ENCODE measurements at places on chromosomes 6 and 20.

- DNase-seq, result no peak
Observed at GRCh38 chr6:44742828-44743372, 355.4 kb downstream of the CDC5L start.

GRCh38 chr6:147195510-147195909 lies 8.7 kb upstream of the STXBP5 start:
- no peak for DNase-seq

- no peak for DNase-seq
Observed at GRCh38 chr20:56875052-56875659, 246.1 kb downstream of the TFAP2C start.

DNA sequence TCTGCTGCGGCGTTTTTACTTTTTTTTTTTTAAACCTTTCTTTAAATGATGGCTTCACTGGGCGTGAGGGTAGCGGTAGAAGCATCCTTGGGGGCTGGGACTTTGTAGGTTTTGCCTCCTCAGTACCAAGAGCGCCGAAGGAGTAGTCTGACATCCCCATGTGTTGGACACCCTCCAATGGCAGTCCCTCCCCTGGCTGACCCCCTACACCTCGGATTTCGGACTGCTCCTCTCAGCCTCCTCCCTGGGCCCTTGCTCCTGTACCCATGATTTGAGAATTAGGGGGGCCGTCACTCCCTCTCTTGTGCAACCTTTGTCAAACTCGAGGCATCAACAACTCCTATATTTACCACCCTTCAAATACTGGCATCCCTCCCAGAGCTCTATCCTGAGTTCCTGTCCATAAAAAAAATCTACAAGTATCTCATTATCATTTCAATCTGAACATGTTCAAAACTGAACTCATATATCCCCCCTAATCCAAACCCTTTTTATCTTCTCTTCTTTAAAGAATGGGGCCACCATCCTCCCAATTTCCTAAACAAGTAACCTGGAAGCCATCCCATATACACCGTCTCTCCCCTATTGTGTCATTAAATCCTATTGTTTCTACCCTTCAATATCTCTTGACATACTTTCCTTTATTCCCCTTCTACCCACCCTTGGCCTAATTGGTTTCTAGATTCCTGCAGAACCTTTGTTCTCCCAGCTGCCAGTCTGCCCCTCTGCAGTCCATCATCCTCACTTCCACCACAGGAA lies 1.2 kb upstream of the ARFGEF3 start:
- no peak for DNase-seq

- DNase-seq, result no peak
Observed at GRCh38 chr6:99334526-99335127, 14.8 kb downstream of the FAXC start.

DNA sequence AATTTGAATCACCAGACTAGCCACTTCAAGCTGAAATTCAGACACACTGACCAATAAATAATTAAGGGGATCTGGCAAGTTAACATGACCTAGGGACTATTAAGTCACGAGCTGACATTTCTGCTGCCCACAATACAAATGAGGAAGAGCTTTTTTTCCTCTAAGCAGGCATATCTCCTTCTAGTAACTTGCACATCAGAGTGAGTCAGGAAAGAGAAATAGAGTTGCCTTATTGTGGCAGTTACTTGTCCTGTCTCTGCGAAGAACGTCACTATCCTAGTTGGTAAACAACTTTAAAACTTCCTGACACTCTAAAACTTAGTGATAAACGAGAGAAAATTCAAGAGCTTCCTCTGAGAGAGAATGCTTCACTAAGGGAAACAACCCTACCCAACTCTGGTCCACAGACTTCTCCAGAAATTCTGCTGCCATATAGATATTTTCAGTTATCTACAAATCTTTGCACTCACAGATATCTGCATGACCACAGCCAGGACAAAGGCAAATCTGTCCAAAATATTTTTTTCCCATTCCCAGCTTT lies 4.2 kb downstream of the PLA2G7 start:
- no peak for DNase-seq

- no peak for DNase-seq
Observed at GRCh38 chr6:149328083-149328482, 10.6 kb downstream of the TAB2 start.

- no peak for DNase-seq
Observed at GRCh38 chr6:105890521-105891244, 195.5 kb upstream of the PRDM1 start.

- no peak for DNase-seq
Observed at GRCh38 chr6:34098045-34098936, 47.6 kb downstream of the GRM4 start.

- DNase-seq, result no peak
Observed at GRCh38 chr20:32141465-32141980, 32.0 kb downstream of the TM9SF4 start.

GRCh38 chr20:58130581-58130980 lies 97.9 kb downstream of the ANKRD60 start:
- DNase-seq, result no peak

- DNase-seq, result no peak
Observed at GRCh38 chr6:168650671-168651111, 209.7 kb downstream of the SMOC2 start.

DNA sequence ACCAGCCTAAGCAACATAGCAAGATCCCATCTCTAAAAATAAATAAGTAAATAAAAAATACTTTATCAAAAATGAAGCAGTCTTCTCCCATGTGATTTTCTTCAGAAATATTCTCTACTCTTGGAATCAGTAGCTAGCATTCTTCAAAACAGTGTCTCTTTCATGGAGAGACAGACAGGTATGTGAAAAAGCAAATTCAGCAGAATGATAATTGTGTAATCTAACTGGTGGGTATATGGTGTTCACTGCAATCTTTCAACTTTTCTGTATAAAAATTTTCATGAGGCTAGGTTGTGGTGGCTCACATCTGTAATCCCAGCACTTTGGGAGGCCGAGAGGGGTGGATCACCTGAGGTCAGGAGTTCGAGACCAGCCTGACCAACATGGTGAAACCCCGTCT lies 7.9 kb downstream of the MRS2 start:
- no peak for DNase-seq

- DNase-seq, result no peak
Observed at GRCh38 chr20:8663424-8663823, 405.5 kb upstream of the PLCB4 start.

GRCh38 chr6:53795340-53795701 lies 516 bp downstream of the LRRC1 start:
- DNase-seq, result no peak

DNA sequence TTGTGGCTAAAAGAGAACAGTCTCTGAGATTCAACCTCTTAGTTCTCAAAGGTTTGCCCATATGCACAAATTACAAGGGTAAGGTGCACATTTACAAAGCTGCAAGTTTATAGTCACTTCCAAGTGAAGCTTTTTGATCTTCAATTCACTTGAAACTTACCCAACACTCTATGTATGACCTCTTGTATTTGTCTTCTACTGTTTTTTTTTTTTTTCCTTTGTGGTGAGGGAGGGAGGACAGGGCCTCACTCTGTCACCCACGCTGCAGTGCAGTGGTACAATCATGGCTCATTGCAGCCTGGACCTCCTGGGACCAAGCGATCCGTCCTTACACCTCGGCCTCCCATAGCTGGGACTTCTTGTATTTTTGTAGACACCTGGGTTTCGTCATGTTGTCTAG lies 4.5 kb upstream of the FOXO3 start:
- DNase-seq, result no peak

DNA sequence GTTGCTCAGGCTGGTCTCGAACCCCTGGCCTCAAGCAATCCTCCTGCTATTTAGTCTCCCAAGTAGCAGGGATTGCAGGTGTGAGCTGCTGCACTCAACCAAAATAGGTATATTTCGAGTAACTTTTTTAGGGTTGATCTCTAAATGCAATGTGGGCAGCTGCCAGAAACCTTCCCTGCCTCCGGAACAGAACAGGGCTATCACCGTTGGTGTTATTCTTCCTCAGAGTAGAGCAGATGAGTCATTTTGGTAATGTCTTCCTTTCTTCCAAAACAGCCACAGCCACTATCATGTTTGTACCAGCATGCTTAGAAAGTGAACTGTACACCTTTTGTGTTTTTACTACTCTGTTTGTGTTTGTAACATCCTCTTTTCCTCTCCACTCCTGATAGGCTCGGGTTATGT lies 44.1 kb downstream of the SNX9 start:
- no peak for DNase-seq

DNA sequence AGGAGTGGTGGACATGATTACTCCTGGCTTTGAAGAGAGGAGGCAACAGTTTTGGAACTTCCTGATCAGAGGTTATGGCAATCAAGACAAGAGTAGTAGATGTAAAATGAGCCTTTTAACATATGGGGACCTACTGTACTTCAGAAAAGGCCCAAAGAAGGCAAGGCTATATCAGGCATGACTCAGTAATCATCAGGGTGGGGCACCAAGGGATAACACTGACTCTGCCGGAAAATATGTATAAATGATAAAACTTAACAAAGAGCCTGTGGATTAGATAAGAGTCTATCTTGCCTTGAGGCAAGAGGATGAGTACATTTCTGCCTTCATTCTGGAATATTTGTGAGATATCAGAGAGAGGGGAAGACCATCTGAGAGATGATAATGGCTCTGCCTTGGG lies 1389.9 kb upstream of the MAP3K7 start:
- no peak for DNase-seq

- no peak for DNase-seq
Observed at GRCh38 chr6:1667012-1667804, 57.5 kb downstream of the FOXC1 start.

GRCh38 chr6:158142789-158143188 lies 25.3 kb downstream of the SERAC1 start:
- DNase-seq, result no peak

DNA sequence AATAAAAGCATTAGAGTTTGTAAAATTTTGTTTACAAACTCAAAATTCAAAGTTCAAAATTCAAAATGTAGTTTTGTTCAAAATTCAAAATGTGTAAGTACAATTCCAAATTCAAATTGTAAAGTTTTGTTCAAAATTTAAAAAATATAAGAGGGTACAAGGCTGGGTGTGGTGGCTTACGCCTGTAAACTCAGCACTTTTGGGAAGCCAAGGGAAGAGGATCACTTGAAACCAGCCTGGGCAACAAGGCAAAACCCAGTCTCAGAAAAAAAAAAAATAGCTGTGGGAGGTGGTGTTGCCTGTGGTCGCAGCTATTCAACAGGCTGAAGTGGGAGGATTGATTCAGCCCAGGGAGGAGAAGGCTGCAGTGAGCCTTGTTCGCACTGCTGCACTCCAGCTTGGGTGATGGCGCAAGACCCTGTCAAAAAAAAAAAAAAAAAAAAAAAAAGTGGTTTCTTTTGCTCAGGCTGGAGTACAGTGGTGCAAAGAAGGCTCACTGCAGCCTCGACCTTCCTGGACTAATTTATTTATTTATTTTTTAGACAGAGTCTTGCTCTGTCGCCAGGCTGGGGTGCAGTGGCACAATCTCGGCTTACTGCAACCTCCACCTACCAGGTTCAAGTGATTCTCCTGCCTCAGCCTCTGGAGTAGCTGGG lies 5.4 kb upstream of the ZBTB12 start:
- no peak for DNase-seq

- DNase-seq, result no peak
Observed at GRCh38 chr20:14700639-14700960, 363.2 kb upstream of the FLRT3 start.

DNA sequence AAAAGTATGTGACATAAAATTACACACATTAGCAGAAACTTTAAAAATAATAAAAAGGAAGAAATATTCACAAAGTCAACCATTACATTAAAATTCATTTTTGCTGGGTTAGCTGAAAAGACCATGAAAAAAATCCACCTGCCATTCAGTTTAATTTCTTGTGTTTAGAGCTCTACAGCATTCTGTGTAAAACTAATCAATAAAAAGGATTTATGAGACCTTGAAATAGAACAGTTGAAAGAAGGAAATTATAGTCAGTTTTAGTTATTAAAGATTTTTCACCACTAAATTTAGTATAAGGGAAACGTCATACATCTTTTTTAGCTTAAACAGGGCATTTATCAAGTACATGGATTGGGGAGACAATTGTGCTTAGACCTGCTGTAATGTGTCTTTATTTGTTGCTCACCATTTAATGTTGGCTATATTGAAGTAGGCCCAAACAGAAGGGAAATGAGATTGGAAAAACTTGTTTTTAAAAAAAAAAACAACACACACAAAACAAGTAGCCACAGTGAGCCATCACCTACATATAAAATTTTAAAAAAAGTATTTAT lies 438.7 kb upstream of the POU3F2 start:
- DNase-seq, result no peak

GRCh38 chr6:170179616-170180324 lies 111.1 kb downstream of the DLL1 start:
- DNase-seq, result no peak

DNA sequence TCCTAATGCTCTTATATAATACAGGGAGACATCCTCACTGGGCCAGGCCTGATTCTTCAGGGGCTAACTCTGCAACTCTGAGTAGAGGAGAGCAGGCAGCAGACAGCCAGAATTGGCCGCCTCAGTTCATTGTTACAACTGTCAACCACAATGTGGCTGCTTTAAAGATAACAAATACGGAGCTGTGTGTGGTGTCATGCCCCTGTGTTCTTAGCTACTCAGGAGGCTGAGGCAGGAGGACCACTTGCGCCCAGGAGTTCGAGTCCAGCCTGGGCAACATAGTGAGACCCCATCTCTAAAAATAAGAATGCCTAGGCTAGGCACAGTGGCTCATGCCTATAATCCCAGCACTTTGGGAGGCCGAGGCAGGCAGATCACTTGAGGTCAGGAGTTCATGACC lies 34.3 kb downstream of the CEP250 start:
- no peak for DNase-seq

GRCh38 chr6:52801188-52801841 lies 2.3 kb downstream of the GSTA1 start:
- no peak for DNase-seq

DNA sequence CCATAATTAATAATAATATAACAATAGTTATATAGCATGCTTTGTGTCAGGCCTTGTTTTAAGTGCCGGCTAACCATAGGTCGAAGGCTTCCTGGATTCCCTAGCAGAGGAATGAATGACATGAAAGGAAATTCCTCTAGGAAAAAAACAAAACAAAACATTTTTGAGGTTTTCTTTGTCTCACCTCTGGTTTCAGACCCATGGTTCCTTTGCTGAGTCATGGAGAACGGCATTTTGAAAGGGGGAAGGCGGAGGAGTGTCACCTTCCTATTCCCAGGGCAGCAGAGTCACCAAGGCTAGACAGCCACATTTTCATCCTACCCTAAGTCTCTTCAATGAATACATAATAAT lies 25.3 kb upstream of the CCND3 start:
- DNase-seq, result no peak
